ENCODE measurements at places on chromosomes 6 and 20. TPM values are rescaled to one million over a fixed set of nuclear protein-coding genes. Genes with fewer than 3 reads are reported as not detected.

The ENPP4 gene
- 5.9 TPM for total RNA-seq

The FOXQ1 gene
- total RNA-seq, result not detected

The HLA-DQB1 gene
- total RNA-seq, result 4.7 TPM

The THBS2 gene
- not detected for total RNA-seq

The MYCT1 gene
- total RNA-seq, result not detected

The COL10A1 gene
- not detected for total RNA-seq

The ZBTB46 gene
- 1.2 TPM for total RNA-seq

The TCF15 gene
- total RNA-seq, result not detected

The CD93 gene
- 1.2 TPM for total RNA-seq

The HACE1 gene
- total RNA-seq, result 19.3 TPM

The CST11 gene
- not detected for total RNA-seq

The MAP1LC3A gene
- 7.3 TPM for total RNA-seq

The BMP6 gene
- 1.1 TPM for total RNA-seq

- DNase-seq, result no peak
Measured at GRCh38 chr6:43243664-43244321, 512 bp downstream of the TTBK1 start.

- no peak for DNase-seq
Measured at GRCh38 chr6:24412294-24412693, 9.6 kb downstream of the MRS2 start.

DNA sequence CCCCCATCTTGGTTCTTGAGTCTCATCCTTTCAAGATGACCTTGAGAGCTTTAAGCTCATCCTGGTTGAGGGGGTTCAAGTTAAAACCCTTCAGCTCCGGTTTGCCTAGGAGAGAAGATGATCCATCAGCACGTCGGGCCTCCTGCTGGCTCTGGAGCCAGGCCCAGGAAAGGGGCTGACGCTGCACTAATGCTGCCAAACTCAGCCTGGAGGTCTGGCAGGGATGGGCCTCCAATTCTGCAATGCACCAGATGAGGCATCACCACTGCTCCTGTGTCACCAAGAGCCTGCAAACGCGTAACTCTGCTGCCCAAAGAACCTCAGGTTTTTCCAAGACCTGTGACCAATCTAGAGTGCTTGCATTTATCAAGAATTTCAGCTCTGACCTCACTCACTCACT is 6.1 kb downstream of the PDRG1 start:
- DNase-seq, result no peak

DNA sequence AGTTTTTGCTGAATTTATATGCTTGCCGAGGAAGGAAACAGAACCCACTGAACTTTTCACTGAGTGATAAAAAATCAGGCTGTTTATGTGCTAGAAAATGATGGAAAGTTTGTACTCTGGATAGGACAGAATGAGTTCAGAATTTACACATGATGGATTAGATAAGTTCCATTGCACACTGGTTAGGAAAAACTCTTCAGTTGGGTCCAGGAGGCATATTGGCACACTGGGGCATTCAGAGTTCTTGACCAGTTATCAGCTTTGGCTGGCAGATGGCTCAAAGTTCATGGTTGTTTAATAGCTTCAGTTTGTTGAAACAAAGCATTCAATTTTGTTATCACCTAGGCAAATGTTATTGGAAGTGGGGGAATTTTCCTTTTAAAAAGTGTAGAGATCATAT is 613.3 kb upstream of the SYNCRIP start:
- DNase-seq, result no peak

DNA sequence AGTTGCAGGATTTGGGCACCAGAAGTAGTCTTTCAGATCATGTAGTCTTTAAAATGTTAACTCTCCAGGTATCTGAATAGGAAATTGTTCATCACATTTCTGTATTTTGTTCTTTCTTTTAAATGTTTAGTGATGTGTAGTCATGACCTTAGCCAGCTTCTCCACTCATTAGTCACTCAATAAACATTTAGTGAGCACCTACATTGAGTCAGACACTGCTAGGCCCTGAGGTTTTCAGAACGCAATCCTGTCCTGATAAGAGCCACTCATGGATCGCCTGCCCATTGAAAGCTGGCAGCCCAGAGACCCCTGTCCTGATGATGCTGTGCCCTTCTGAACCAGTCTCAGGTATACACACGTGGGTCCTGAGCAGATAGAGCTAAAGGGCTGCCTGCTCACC is 163.4 kb upstream of the HEY2 start:
- no peak for DNase-seq

DNA sequence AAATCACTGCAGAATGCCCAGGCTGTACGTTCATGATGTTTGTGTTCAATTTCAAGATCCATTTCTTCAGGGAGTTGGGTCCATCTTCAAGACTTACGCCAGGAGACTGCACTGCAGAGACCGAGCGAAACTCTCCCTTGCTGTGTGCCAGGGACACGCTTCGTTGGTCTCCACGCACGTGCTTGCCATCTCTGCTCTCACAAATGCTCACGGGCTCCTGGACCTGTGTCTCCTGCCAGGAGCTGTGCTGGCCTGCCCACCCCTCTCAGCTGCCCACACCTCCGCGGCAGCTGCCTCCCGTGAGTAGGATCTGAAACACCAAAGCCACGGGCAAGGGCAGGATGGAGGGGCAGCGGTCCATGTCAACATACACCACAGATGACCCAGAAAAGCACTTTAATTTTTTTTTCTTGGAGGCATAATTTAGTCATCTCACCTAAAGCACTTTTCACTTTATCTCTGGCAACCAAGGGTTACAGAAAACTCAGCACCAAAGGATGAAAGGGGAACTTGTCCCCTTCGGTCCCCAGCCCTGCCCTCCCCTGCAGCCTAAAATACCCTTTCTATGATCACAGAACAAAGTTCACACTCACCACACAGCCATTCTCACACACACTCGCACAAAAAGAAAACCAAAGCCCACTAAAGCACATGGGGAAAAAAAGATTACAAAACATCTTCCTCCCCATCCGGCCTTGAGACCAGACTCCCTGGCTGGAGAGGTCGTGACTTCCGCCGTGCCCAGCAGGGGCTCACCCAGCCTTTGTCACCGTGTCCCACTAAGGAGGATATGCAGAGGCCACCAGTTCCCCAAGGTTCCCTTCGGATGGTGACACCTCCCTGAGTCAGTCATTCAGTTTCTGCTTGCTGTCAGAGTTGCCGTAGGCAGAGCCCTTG is 137.9 kb downstream of the AGPAT4 start:
- no peak for DNase-seq

GRCh38 chr20:46342451-46343347 is 34.4 kb upstream of the CDH22 start:
- no peak for DNase-seq

- no peak for DNase-seq
Measured at GRCh38 chr20:58710481-58711265, 18.1 kb downstream of the NPEPL1 start.

DNA sequence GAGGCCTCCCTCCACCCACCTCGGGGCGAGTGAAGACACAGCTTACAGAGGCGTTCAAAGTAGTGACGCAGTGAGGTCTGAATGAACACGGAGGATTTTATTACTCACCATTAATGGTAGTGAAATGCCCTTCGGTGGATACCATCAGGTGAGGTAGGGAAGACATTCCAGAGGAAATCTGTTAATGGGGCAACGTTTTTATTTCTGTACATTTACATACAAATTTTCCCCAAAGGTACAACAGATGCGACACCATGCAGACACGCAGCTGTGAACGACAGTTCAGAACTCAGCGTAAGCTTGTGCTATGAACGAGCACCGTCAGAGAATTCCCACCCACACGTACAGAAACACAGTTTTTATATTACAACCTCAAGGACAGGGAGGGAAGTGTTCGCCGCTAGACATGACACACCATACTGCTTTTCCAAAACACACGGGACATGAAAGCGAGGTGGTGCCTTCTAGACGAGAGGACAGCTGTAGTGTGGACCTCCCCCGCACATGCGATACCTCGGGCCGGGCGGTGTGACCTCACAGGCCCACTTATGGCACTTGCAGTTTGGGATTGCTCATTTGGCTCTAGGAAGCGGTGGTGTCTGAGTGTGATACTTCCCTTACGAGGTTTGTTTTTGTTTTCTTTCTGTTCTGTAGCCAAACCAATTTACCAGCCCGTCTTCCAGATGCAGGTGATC is 10.7 kb downstream of the PSMG4 start:
- no peak for DNase-seq

DNA sequence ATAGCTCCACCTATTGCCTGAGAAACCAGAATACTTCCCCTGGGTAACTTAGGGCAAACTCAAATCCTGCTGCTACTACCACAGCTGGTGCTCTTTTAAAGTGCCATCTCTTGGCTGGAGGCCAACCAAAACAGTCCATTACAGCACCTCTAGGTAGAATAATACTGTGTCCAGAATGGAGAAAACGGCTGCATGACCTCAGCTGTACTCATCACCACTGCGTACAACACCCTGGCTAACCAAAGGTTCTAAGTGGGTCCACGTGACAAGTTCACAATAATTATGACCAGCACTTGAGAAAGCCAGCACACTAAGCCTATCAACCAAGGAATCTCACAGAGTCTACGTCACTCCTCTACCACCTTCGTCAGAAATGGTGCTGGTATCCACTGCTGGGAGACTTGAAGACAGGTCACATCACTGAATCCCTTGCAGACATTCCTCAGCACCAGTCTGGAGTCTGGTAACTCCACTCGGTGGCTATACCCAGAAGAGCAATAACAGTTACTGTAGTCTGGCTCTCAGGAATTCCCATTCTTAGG is 40.9 kb upstream of the PKIB start:
- DNase-seq, result no peak
